GM04503 (cell line): ENCODE measurements at places on chromosomes 1 and 21.

GRCh38 chr1:42282867-42283583 is 52.0 kb downstream of the FOXJ3 start:
- DNase-seq: no peak

- DNase-seq: no peak
Measured at GRCh38 chr1:219220945-219221344, 47.3 kb downstream of the LYPLAL1 start.

DNA sequence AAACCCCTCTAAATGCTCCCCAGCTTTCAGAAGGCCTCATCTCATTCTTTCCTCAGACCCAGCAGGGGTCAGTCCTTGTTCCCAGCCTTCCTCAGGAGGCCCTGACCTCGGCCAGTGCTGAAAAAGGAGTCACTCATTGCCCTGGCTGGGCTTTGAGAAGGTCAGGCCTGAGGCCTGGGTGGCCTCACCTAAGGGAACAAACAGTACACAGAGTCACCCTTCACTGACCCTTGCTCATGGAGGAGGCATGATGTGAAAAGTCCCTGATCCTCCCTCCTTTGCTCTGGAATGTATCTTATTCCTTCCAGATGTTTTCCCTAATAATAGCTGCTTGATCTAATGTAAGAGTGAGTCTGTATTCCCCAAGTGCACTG is 117.7 kb upstream of the SLC44A3 start:
- peak; percentile 73 for DNase-seq

GRCh38 chr1:184208622-184209021 is 157.1 kb downstream of the TSEN15 start:
- DNase-seq: no peak

GRCh38 chr1:47507881-47508701 is 70.2 kb downstream of the FOXD2 start:
- no peak for DNase-seq

DNA sequence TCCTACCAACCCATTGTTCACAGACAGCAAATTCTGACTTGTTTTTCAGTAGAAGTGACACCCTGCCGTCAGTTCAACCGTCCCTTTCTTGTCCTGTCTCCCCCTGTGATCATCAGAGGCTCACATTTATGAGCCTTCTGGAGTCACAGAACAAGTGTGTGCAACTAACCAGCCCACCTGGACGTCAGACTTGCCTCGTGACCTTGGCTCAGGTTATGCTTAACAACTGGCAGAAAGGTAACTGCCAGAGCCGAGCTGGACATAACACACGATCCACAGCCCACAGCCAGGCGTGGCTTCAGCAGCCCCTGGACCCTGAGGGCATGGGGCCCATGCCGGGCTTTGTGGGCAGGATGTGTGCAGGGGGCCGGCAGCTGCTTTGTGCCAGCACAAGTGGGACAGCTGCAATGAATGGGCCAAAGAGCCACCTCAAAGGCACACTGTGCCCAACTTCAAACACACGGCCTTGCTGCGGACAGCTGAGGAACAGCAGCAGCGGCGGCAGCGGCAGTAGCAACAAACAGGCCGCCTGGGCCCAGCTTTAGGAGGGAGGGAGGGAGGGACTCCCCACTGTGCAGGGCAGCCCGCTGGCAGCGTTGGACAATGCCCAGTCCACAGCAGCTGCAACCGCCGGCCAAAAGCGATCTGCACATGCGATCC is 103.9 kb downstream of the ZBTB18 start:
- DNase-seq: no peak

DNA sequence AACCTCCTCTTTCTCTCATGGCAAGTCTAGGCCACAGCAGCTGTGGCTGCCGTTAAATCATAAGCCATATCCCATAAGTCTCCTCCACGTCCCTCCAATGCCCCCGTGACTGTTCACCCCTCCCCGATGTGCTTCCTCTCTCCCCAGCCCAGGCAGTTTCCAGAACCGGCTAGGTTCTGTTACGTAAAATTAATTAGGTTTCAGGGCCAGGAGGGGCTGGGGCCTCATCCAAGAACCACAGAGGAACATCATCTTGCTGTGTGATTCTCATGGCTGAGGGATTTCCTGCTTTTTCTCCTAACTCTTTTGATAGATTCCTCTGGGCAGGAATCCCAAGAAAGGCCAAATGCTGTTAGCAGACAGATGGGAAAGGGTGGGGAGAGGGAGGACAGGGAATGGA is 141.8 kb upstream of the AJAP1 start:
- DNase-seq: no peak

DNA sequence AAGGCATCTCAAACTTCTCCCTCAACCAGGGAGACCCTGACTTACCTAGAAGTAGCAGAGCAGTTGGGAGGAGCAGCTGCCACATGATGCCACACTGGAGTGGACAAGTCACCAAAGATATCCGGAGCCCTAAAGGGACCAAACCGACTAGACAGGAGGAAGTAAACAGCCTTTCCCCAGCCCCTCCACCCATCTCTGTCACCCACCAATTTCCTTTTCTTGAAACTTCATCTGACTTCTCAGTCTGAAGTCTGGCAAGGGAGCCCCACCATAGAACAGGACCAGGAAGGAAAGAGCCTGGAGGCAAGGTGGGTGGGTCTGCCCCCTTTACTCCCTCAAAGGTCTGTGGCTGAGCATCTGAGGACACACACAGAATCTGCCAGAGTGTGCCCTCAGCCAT is at the start of gene FCGR3A:
TSS of gene FCGR3A (minus strand) at position 167 of the 400 bp plus-strand sequence. CDS start at position 85, 82 bp downstream.
- no peak for DNase-seq

DNA sequence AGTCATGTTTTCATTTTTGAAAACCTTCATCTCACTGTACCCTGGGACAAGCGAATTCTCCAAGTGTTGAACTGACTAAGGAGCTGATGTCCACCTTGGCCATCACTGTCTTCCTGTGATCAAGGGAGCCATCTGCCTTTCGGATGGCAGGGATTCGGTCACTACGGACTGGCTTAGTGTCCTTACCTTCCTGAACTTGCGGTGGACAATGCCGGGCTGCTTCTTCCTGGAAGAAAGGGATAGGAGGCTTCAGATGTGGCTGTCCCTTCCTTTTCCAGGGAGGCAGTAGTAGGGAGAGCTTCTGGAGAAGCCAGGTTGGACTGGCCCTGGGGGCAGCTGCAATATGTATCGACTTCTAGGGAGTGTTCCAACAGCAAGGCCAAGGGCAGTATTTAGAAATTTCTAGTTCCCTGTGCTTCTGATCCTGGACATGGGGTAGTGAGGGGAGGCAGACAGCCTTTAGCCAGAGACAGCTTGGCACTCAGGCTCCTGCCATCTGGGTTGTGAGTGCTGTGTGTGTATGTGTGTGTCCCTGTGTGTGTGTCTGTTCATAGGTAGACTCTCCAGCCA is 114.6 kb downstream of the IER5 start:
- no peak for DNase-seq

- no peak for DNase-seq
Measured at GRCh38 chr1:228906223-228906860, 171.1 kb downstream of the RHOU start.

DNA sequence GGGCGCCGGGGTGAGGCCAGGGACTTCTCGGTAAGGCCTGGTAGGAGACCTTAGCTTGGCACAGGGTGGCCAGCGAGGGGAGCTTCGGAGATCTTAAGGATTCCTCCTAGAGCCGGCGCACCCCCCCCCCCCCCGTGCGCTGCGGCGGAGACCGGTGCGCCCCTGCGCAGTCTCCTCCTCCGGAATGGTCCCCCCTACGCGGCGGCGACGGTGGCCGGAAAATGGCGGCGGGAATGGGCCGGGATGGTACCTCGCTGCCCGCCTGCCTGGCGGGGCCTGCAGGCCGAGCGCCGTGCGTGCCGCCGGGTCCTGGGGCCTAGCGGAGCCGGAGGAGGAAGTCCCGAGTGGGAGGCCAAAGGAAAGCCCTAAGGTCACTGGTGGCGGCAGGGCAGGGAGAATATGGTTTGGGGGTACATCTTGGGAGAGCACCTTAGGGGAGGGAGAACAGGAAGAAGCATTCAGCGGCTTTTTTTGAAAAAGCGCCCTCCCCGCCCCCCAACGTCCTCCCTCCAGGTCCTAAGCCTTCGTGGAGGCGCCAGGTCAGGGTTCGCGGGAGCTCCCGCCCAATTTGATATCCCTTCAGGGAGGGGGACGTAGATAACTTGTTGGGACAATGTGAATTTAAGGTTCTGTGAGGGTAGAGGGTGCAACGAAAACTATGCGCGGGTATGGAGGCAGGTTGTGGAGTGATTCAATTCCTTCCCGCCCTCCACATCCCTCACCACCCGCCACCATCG is 429 bp downstream of the SRRM1 start:
- no peak for DNase-seq

DNA sequence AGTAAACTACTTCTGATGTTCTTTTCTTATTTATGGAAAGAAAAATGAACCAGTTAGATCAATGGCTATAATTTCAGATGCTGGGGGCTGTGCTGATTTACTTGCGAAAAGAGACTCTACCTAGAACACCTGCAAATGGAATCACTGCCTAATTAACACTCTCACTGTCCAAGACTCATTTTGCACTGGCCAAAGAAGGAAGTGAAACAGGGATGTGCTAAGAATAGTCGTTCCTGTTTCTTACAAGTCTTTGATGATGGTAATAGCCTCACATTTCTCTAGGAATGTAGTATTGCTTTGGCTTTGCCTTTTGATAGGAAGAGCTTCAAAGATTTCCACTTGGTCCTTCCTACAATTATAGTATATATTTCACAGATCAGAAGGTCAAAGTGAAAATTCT is 12.7 kb upstream of the TSNAX start:
- no peak for DNase-seq

DNA sequence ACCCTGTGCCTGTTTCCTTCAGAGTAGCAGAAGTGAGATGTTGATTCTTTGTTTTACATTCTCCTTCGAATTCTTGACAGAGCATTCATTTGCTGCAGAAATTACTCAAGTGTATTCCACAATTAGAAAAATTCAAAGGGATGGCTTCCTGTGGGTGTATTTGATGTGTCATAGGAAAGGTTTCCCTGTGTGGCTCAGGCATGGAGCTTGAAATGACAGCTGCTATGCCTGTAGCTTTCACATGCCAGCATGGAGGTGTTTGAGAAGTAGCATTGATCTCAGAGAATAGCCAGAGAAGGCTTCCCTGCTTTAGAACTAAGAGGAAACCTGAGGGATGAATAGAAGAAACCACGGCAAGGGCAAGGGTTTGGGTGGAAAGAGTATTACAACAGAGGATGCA is 317.2 kb upstream of the DEPDC1 start:
- no peak for DNase-seq

DNA sequence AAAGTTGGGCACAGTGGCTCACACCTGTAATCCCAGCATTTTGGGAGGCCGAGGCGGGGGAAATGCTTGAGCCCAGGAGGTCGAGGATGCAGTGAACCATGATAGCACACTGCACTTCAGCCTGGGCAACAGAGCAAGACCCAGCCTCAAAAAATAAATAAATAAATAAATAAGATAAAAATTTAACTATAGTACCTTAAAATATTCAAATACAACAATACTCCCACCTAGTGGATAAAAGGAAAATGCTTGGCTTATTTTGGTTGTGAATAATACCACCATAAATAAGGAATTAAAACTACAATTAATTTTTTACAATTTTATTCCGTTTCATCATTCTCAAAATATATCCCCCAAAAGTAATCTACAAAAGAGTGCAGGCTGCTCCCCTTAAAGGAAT is 8.1 kb downstream of the PSMG1 start:
- no peak for DNase-seq

DNA sequence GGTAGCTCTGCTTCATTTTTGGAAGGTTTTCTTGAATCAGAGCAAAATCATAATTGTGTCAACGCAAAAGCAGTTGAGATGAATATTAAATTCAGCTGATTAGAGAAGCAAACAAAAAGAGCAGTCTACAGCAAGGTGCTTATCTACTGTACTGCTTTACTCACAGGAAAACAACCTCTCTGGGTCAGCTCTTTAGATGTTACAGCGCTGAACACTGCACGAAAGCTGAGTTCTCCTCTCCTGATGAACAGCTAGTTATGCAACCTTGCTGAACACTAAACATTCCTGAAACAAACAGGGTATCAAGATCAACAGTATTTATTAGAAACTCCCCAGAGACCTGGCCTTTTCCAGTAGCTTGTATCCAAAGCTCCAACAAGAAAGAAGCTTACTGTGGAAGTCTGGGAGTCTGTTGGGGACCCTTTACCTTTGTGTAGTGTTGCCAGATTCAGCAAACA is 41.3 kb downstream of the TBCE start:
- DNase-seq: no peak

GRCh38 chr1:226627924-226628611 is 79.5 kb downstream of the STUM start:
- DNase-seq: no peak

DNA sequence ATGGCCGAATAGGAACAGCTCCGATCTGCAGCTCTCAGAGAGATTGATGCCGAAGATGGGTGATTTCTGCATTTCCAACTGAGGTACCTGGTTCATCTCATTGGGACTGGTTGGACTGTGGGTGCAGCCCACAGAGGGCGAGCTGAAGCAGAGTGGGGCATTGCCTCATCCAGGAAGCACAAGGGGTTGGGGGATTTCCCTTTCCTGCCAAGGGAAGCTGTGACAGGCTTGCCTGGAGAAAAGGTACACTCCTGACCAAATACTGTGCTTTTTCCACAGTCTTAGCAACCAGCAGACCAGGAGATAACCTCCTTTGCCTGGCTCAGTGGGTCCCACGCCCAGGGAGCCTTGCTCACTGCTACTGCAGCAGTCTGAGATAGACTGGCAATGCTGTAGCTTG is 66.9 kb downstream of the HSD3B1 start:
- DNase-seq: no peak

DNA sequence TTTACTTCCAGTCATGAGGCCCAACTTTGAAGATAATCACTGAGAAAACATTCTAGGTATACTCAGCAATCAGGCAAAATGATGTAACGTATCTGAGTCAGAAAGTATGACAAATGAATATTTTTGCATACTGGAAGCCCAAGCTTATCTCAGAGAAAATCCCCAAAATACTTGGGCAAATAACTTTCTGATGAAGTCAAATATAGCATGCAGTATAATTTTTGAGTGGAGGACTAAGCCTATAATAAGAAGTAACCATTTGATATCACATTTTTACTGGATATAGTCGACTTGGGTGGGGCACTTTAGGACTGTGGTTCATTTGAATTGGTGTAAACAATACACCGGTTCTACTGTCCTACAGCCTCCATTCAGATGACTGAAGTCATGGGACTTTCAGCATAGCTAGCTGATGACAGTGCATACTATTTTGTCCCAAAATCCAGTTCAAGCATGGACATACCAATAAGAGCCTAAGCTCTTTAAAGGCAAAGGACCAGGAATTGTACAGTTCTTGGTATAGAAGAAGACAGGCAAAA is 2.3 kb upstream of the GADD45A start:
- peak; percentile 84 for DNase-seq

DNA sequence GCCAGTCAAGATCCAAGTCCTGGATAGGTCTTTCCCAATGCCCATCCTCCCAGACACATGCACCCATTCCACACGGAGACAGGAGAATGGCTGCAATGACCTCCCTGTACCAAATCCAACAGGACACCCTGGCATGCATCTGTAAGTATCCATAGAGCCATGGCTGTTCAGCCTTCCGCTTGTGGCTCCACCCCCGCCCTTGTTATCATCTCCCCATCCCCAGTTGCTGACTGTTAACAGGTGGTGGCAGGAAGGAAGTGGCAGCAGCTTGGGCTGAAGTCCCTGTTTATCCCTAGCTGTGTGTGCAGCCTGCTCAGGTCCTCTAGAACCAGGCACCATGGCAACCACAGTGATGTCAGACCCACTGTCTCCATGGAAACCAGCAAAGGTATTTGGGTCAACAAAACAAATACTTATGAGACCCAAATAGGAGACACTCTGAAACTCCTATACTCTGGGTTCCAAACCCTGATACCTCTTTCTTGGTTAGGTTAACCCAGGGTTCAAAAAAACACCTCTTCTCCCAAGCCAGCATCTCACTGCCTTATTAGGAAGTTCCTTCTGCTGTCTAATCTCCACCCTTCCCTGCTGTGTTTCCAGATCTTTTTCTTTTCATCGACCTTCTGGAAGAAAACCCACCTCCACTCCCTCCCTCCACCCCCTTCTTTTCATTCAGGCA is 721 bp downstream of the PBXIP1 start:
- peak; percentile 47 for DNase-seq
